ENCODE measurements at places on chromosomes 6 and 20. TPM values are rescaled to one million over a fixed set of nuclear protein-coding genes. Genes with fewer than 3 reads are reported as not detected.

DNA sequence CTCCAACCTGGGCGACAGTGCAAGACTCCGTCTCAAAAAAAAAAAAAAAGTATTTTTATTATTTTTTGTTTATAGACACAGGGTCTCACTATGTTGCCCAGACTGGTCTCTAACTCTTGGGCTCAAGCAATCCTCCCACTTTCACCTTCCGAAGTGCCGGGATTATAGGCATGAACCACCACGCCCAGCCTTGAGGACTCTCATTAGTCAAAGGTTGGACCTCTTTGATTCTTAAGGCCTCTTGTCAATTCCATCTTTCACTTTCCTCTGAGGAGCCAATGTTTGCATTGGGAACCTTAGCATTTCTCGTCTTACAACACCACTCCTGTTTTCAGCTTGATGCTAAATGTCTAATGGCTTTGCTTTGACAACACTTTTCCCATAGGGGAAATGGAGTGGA, 16.1 kb upstream of the CDK19 start:
- no peak for DNase-seq

DNA sequence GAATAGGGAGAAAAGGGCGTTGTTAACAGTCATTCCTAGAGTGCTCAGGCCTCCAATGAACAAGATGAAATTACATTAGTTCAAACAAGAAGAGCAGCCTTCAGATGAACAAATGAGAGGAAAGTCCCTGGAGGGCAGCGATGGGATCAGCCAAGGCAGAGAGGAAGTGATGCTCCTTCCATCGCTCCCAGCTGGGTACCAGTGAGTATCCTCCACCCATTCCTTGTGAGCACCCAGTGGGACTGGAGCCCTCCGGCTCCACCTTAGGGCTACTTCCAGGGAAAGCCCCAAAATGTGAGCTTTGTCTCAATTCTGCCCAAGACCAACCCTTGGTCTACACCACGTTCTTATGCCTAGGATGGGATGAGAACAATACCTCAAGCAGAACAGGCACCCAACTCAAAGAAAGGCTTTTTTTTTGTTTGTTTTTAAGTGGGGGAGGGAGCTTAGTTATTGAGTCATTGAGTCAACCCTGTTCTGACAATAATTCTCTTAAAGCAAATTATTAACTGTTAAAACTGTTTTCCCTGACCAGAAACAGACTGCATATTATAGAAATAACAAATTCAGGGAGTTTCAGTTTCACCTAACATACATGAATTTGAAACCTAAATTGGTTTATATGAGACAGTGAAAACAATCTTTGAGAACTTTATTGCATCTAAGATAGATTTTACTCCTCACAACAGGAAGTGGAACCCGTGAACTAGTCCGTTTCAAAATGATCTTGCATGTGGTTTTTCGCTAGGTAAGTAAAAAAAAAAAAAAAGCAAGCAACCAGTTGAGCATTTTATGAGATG, 106.9 kb downstream of the IPCEF1 start:
- no peak for DNase-seq

GRCh38 chr20:17860301-17861197, 108.0 kb downstream of the SNX5 start:
- no peak for DNase-seq

- no peak for DNase-seq
These were observed 1.7 kb upstream of the LY6G6D start for GRCh38 chr6:31713465-31713864.

DNA sequence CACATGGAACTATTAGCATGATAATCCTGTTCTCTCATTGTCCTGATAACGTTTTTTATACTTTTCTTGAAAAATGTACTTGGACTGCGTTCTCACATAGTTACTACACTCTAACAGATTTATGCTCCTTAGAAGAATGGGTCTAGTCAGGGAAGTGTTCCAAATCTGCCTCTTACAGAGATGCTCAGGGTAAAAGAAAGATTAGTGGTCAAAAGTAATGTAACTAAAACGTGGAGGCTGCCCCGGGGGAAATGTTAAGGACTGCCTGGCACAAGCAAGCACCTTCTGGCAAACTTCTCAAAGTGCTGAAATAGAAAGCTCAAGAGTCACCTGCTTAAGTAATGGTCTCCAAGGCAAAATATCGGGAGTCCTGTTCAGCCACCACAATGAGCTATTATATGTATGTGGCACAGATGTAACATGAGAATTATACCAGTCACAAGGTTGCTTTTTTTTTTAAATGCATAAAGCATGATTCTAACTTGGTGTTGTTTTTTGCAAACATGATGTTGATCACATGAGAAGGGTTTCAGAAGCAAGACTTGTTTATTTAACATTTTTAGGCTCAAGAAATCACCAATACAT, 244.5 kb upstream of the JARID2 start:
- DNase-seq: no peak

DNA sequence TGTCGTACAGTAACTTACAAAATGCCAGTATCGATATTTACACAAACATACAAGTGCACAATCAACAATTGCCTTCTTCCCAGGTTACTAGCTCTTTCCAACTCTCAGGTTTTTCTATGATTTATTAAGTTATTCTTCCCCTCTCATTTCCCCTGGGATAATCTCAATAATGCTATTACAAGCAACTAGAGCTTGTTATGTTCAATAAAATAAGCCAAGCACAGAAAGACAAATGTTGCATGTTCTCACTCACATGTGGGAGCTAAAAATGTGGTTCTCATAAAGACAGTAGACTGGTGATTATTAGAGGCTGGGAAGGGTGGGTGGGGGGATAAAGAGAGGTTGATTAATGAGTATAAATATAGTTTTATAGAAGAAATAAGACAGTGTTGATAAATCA, 577.1 kb downstream of the HACE1 start:
- DNase-seq: no peak

- DNase-seq: no peak
These were observed 925.0 kb upstream of the MAN1A1 start for GRCh38 chr6:120274547-120274946.

- DNase-seq: no peak
These were observed 215.4 kb downstream of the HIVEP2 start for GRCh38 chr6:142729618-142730017.

GRCh38 chr6:33750244-33750991, 3.7 kb upstream of the IP6K3 start:
- DNase-seq: no peak

DNA sequence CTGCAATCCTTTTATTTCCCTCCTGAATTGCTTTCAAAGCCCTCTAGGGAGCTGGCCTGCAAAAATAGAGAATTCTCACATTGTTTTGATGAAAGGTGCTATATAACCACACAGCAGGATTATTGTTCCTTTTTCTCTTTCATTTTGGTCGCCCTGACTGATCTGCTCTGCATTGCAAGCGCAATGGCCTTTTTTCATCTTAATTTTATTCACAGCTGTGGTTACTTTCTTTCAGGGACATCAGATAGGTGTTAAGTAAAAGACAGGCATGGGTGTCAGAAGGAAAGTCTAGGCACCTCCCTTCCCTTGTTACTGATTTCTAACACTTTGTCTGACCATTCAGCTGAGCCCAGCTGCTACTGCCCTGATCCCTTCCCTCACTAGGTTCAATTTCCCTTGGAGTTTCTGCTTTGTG, 850.5 kb upstream of the MAP3K7 start:
- DNase-seq: no peak

DNA sequence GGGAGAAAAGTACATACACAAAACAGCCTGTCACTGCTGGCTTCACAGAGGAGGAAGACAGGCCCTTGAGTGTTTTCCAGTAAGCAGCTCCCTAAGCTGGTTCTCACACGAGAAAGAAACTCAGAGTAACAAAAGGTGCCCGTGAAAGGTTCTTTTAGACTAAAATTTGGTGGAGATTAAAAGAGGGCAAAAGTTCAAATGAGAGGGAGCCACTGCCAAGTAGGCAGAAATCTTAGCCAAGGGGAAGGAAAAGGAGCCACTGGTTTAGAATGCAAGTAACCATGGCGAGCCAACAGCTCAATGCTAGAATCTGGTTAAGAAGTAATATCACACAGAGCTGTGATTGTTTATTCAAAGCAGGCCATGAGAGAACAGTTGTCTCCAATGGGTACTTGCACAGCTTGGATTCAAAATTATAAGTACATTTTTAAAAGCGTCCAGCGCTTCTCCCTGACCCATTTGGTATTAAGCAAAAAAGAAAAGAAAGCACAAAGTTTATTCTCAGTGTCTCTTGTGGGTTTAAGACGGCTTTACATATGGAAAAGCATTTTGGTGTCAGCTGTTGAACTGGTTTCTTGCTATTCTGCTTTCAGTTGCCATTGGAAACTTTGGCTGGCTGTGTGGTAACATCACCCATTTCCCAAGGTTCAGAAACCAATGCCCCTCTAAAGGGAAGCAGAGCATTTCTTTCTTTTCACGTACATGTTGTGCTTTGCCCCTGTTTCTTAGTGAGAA, 648.5 kb downstream of the RNF144B start:
- no peak for DNase-seq

DNA sequence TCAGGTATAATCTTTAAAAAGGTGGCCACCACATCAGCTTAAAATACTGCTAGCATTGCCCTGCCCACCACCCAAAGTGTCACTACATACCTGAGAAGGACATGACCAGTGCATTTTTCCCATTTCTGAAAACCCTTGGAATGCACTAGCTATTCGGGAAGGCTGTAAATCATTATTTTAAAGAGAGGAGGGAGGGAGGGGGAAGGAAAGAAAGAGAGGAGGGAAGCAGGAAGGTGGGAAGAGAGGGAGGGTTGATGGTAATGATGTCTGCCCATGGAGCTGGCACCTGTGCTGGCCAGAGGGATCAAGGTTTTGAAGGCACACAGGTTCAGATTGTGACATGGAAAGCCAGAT, 32.4 kb downstream of the VAPB start:
- no peak for DNase-seq

- no peak for DNase-seq
These were observed 5.4 kb downstream of the ZFP57 start for GRCh38 chr6:29675561-29675960.

DNA sequence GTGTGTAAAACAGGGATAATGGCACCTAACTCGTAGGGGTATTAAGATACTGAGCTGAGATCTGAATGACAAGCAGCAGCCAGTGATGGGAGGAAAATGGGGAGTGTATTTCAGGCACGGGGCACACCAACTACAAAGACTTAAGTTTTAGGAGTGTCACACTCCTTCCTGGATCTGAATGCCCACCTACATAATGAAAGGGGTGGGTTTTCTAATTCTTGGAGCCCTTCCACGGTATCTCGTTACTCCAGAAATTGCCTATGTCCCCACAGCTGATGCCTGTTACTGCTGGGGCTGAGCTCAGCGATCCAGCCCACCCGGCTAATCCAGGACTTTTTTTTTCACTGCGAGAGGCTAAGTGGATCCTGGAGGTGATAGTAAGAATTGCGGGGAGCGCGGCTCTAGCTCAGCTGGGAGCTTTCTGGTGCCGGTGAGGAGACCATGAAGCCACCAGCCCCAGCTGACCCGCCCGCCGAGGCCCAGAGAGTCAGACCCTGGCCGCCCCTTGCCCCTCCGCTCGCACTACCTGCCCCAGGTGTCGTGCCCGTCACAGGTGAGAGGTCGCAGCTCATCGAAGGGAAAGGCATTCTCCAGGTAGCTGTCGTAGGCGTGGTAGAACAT, 727 bp downstream of the EDEM2 start:
- DNase-seq: peak; percentile 23

DNA sequence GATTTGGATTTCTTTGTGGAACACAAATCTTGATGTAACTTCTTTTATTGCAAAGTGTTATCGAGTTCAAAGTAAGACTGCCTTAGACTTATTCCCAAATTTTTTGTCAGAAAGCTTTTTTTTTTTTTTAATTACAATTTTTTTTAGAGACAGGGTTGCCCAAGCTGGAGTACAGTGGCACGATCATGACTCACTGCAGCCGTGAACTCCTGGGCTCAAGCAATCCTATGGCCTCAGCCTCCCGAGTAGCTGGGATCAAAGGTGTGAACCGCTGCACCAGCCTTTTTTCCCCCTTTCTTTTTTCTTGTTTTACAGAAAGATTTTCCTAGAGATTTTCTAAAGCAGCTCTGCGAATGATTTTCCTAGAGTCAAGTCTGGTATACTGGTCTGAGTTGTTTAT, 2.8 kb downstream of the RIOK1 start:
- no peak for DNase-seq

DNA sequence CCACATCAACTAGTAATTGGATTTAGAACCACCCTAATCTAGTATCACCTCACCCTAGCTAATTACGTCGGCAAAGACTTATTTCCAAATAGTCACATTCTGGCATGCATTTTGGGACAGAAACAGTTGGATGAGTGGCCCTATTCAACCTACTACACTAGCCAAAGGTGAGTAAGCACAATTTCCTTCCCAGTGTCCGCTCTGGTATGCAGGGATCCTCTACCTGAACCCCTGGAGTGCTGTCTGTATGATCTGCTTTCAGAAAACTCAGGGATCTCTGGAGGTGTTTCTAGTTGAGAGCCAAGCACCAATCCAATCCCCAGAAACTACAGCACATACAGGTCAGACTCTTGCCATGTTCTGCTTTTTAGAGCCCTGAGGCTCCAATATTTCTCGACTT, 717.4 kb upstream of the MANEA start:
- DNase-seq: no peak

- no peak for DNase-seq
These were observed 131.4 kb downstream of the MMS22L start for GRCh38 chr6:97151601-97152000.

DNA sequence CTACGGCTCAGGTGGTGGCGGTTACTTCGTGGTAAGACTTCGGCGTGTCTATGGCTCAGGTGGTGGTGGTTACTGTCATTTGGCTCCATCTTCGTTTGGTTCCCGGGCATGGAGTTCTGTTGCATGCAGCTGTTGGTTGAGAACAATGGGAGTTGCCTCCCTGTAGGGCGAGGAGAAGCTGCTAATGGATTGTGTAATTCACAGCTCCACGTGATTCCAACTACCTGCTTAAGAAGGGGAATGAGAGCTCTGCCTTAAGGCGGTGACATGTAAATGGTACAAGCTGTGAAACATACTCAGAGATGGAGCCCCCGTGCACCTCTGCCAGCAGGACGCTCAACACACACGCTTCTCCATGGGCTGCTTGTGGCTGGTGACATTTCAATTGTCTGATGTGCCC, 12.4 kb upstream of the DACT2 start:
- no peak for DNase-seq

GRCh38 chr20:57977141-57977540, 251.3 kb downstream of the ANKRD60 start:
- DNase-seq: no peak

DNA sequence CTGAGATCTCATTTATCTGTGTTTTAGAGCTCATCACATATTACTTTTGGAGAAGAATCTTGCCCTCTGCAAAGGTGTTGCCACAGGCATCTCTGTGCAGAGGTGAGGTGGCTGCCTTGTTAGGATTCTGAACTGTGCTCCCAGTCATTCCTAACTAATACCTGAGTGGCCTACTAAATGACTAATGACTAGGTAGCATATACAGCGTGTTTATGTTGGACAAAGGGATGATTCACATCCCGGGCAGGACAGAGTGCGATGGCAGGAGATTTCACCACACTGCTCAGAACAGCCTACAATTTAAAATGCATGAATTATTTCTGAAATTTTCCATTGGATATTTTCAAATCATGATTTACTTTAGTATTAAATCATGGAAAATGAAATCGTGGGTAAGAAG, 23.1 kb upstream of the CGA start:
- DNase-seq: peak; percentile 6

DPPA5 gene
- not detected for total RNA-seq

C6orf132 gene
- not detected for total RNA-seq

SCRT2 gene
- not detected for total RNA-seq

SPATS1 gene
- not detected for total RNA-seq

CLPSL2 gene
- total RNA-seq: not detected

LIME1 gene
- total RNA-seq: 2.4 TPM

WFDC5 gene
- total RNA-seq: not detected

EYA2 gene
- total RNA-seq: 1.7 TPM

UST gene
- total RNA-seq: 12.1 TPM

NKX2-2 gene
- 3.7 TPM for total RNA-seq
